SW 1271 (cell line): ENCODE measurements at places on chromosomes 1 and 21.

- no peak for DNase-seq
Observed at GRCh38 chr1:183230413-183230812, 44.3 kb downstream of the LAMC2 start.

DNA sequence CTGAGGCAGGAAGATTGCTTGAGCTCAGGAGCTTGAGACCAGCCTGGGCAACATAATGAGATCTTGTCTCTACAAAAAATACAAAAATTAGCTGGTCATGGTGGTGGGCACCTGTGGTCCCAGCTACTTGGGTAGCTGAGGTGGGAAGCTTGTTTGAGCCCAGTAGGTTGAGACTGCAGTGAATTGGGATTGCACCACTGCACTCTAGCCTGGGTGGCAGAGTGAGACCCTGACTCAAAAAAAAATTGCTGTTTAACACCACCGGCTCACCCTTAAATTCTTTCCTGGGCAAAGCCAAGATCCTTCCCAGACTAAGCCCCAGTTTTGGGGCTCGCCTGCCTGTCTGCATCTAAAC is 6.6 kb upstream of the NSUN4 start:
- DNase-seq, result no peak

DNA sequence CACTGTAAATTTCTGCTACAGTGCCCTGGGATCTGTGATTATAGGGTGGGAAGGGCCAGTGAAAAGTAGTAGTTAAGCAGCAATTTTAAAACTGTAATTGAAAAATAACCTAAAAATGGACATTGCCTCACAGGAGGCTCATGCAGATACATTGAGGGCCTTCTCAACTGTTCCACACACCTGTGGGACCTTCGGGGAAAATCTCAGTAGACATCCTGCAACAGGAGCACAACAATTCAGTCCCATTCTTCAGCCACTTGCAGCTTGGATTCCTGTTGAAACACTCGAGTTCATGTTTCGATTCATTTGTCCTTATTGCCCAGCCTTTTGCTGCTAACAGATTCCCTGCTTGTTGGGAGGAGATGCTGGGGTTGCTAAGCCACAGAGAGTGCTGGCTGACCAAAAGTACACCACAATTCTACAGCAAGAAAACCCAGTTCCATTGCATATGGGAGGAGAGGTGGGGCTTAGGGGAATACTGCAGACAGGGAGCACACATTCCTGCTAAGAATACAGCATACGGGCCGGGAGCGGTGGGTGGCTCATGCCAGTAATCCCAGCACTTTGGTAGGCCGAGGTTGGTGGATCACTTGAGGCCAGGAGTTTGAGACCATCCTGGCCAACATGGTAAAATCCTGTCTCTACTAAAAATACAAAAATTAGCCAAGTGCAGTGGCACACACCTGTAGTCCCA is 4.5 kb downstream of the TMCC2 start:
- no peak for DNase-seq

GRCh38 chr1:108107658-108108057 is 92.5 kb downstream of the SLC25A24 start:
- no peak for DNase-seq

- DNase-seq, result no peak
Observed at GRCh38 chr1:33371334-33371733, 50.4 kb upstream of the A3GALT2 start.

- DNase-seq, result no peak
Observed at GRCh38 chr1:221075911-221076310, 196.7 kb downstream of the HLX start.

DNA sequence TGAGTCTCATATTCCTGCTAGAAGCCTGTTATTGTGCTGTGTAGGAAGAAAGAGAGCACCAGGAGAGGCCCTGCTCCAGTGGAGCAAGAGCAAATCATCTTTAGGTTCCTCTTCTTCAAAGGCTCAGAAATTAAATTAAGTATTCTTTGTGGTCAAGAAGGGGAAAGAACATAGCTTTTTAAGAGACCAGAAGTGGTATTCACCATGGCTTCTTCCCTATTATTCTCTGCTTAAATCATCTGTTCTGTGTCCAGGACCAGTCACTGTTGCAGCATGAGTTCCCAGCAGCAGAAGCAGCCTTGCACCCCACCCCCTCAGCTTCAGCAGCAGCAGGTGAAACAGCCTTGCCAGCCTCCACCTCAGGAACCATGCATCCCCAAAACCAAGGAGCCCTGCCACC is 1.1 kb downstream of the SPRR1B start:
- DNase-seq, result no peak

GRCh38 chr1:247111700-247112478 is 7.7 kb upstream of the ZNF669 start:
- peak; percentile 48 for DNase-seq

DNA sequence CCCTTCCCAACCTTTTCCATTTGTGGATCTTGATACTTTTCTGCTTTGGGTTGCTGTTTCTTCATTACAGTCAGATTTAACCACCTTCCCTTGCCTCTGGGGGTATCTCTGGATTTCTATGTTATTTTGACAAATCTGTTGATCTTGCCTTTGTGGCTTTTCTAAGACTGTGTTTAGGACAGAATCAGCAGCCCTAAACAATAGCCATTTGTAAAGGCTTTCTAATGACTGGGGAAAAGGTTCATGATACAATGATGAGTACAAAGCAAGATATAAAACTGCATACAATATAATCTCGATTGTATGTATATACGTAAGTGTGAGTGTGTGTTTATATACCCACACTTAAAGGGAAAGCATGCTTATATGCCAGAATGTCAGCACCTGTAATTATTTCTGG is 27.8 kb downstream of the FAM20B start:
- no peak for DNase-seq

DNA sequence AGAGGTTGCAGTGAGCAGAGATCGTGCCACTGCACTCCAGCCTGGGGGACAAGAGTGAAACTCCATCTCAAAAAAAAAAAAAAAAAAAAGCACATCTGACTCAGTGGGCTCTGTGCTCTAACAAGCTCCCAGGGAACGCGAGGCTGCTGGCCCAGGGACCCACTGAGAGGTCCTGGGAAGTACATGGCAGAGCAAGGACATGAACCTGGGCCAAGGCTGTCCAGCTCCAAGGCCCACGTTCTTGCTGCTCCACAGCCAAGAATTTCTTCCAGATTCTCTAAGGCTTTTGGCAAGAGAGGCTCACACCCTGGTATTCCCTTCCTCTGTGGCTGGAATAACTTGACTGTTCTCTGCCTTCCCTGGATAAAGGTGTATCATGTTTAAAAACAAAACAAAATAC is 15.4 kb upstream of the AGTRAP start:
- DNase-seq, result no peak

DNA sequence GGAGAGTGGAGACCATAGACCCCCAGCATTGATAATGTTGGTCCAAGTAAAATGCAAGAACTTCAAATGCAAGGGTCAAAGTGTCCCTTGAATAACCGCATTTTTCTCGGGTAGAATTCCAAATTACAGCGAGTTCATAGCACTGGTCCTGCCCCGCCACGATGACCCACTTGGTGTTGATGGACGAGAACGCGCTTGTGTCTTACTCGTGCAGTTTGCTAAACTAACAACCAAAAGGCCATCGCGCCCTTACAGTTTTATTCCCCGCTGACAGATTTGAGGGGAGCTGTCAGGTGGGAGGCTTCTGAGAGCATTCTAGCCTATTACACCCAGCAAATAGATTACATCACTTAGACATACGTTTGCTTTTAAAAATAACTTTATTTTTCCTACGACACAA is 17.3 kb upstream of the TSPEAR start:
- no peak for DNase-seq

DNA sequence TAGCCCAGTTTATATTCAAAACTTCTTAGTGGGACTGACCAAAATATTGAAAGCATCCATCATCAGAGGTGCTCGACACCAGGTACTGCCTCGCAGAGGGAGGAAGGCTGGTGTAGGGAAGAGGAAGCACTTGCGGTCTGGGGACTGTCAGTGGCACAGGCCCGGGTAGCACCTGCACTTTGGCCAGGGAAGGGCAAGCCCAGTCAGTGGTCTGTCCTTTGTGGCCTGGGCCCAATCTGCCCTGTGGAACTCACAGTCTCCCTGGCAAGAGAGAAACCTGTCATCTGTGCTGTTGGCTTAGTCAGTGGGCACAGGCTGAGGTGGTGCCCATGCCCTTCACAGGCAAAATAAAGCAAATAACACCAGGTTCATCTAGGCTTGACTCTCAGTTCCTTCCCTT is 77.4 kb downstream of the SYT6 start:
- DNase-seq, result no peak

GRCh38 chr1:47650205-47650604 is 212.4 kb downstream of the FOXD2 start:
- peak; percentile 49 for DNase-seq

DNA sequence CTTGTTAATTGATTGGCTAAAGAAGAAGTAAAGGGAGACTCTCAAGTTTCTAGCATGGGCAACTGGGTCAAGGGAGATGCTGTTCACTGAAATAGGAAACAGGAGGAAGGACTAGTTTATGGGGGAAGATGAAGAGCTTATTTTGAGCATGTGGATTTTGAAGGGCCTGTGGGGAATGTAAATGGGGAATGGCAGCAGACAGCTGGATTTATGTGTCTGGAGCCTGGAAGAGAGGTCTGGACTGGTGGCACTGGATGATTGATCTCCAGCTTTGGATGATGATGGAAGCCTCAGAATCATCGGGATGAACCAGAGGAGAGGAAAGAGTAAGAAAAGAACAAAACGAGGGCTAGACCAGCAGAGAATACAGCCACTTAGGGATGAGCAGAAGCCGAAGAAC is 54.9 kb upstream of the ENAH start:
- DNase-seq, result no peak

GRCh38 chr1:230109895-230110667 is 43.0 kb downstream of the GALNT2 start:
- DNase-seq, result no peak

- DNase-seq, result no peak
Observed at GRCh38 chr21:37268186-37268503, 1.0 kb upstream of the VPS26C start.

GRCh38 chr1:223514644-223515043 is 121.4 kb downstream of the CCDC185 start:
- no peak for DNase-seq

GRCh38 chr1:116292929-116293725 is 79.9 kb upstream of the ATP1A1 start:
- no peak for DNase-seq

- no peak for DNase-seq
Observed at GRCh38 chr1:30379684-30380624, 343.4 kb downstream of the MATN1 start.

DNA sequence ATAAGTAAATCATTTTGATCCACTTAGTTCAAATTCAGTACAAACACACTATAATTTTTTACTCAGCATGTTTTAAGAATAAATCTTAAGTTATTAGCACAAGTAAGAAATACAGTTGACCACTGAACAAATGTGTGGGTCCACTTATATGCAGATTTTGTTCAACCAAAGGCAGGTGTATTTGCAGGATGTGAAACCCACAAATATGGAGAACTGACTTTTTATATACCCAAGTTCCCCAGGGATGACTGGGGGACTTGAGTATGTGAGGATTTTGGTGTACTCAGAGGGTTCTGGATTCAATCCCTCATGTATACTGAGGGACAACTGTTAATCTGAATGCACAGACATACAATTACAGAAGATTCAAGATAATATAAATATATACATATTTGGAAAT is 25.7 kb upstream of the ERICH3 start:
- DNase-seq, result no peak

GRCh38 chr1:192756847-192757246 is 52.0 kb upstream of the RGS2 start:
- no peak for DNase-seq

DNA sequence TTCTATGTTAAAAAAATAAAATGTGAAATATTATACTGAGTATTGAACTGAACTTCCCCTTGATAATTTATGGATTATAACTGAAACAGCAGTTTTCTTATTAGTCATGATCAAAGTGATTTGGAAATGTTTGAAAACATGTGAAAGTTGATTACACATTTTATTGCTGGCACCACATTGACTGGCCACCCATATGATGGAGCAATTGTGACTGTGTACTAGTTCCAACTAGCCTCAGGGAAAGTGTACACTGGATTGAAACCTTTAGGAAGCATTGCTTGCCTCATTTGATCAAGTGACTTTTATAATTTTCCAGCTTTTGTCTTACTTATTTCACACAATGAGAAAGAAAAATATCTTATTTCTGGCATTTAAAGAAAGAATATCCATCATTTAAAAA is 128.0 kb upstream of the ADGRL2 start:
- DNase-seq, result no peak

DNA sequence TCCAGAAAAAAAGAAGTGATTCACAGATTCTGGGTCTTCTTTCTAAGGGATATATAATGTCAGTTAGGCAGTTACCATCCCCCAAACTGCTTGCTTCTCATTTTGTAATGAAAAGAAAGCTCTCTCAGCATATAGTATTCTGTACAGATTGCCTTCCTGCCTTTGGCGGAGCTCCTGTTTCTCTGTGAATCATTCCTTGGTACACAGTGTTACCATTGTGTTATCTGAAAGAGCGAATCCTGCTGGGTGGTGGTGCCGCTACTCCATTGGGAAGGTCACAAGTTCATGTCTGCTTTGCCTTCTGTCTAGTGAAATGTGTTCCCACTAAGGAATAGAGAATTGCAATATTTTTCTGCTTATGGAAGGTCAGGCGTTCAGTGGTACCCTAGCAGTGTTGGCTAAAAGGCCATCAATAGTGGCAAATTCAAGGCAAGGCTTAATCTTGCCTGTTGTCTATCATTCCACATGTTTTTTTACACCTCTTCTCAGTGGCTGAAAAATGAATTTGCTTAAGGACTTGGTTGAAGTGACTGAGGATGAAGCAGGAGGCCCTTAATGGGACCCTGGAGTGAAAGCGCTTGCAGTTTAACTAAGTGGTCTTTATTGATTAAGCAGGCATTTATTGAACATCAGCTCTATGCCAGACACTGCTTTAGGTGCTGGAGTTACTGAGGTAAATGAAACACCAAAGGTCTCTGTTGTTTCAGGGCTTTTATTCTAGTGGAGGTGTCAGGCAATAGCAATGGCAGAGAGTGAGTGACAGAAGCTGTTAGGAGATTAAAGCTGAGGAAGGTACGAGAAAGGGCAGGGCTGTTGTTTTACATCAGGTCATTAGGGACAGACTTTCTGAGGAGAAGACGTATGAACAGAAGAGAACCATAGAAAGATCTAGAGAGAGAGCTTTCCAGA is 186.7 kb downstream of the PDE4B start:
- DNase-seq, result no peak

DNA sequence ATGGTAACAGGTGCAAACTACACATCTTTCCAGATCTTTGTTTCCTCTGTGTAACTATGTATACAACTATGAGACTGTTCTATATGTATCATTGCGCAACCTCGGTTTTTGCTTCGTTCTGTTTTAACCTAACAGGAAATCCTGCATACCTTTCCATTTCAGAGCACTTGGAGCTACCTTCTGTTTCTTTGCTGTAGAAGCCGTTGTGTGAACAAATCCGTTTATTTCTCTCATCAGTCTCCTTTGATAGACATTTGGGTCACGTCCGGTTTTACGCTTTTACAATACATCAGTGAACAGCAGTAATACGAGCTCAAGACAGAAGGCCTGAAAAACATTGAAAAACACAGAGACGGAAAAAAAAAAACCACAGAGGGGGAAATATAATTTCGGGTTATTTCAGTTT is 10.5 kb downstream of the ATP5IF1 start:
- no peak for DNase-seq

- DNase-seq, result no peak
Observed at GRCh38 chr1:40777224-40777970, 6.2 kb upstream of the KCNQ4 start.

- DNase-seq, result no peak
Observed at GRCh38 chr1:155002464-155003226, at the start of gene ZBTB7B. ZBTB7B (plus strand) TSS chr1:155002802; CDS start chr1:155014661, 11,859 bp downstream.

GRCh38 chr21:42535602-42536171 is 22.0 kb downstream of the SLC37A1 start:
- no peak for DNase-seq
